Activated CD8-positive, alpha-beta T cell treated with anti-CD3 and anti-CD28 coated beads for 36 hours (primary cell): ENCODE measurements at places on chromosomes 6 and 20. TPM values are rescaled to one million over a fixed set of nuclear protein-coding genes. Genes with fewer than 3 reads are reported as not detected.

Gene C2
- 0.99 TPM for total RNA-seq

GRCh38 chr6:91464201-91464600 is 877.3 kb upstream of the MAP3K7 start:
- no peak for DNase-seq

DNA sequence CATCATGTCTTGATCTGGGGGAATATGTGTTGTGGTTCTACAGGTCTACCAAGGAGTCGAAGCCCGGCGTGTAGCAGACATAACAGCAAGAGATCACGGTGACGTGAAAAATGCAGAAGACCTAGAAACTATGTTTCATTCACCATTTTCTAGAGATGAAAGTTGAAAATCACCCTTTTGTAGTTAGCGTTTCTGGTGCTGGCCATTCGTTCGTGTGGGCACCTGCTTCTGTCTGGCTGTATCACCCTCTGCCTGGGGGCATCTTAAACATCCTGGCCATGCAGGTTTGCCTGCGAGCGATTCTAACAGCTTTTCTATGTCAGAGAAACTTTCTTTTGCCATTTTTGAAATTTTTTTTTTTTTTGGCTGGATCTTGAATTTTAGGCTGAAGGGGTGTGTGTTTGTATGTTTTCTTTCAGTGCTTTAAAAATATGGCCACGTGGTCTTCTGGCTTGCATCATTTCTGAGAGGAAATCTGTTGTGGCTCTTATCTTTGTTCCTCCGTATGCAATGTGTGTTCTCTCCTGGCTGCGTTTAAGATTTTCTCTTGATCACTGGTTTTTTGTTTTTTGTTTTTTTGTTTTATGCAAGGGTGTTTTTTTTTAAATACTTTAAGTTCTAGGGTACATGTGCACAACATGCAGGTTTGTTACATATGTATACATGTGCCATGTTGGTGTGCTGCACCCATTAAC is 226.7 kb downstream of the CDH4 start:
- DNase-seq: no peak

DNA sequence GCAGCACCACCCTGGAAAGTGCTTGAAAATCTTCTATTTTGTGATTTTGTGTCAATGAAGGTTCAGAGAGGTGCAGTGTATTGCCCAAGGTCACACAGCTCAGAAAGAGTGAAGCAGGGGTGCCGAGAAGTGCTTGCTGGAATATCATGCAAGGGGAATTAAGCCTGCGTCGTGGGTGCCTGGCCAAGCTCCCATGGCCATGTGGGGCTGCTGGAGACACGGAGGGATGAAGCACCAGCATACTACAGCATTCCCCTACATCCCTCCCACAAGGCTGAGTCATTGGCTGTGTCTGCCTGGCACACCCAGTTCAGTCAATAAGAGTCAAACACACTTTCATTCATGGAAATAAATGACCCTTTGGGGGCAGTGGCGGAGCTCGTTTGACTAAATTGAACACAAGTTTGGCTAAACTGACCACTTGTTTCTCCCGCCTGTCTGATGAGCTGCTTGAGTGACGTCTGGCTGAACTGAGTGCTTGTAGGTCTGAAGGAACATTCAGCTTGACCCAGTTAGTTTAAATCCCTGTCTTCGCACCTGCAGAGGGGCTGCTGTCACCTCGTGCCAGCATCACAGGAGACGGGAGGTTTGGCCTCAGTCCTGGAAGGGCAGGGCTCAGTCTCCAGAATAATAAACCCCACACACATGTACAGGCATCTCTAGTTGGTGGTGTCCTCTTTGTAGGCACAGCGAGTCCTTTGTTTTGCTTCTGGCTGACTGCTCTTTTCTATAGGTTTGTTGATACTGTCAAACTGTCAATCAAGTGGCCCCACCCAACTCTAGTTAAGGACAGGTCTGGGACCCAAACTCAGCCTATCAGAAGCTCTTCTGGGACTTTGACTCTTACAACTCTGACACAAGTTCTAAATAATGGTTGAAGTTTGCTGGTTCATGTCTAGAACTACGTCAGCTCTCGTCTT is 8.4 kb upstream of the TGM2 start:
- DNase-seq: no peak

DNA sequence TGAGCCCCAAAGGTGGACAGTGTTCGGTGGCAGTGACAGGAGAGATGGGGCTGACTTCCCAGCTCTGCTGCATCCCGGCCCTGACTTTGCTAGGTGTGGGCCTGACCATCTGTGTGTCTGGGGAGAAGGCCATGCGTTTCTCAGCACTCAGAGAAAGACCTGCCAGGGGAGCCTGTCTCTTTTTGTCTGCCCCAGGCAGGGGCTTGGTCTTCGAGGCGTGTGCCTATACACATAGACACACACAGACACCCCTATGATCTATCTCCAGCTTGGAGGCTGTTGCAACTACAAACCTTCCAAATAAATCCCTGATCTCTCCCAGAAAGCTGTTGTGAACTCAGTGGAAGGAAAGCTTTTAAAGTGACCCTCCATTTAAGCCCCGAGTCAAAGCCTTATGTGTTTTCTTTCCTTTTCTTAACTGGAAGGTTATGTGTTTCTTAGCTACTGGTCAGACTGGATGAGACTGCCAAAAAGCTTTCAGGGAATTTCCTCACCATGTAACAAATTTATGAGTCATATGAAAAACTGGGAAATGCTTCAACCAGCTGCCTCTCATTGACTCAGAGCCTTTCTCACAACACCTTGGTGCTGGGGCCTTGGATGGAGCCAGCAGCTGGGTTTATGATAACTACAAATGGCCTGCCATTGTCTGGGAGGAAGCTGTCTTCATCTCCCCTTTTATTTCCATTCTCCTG is 102.6 kb downstream of the CDC5L start:
- no peak for DNase-seq

GRCh38 chr6:44494011-44494501 is 106.5 kb downstream of the CDC5L start:
- DNase-seq: no peak

Gene ZKSCAN8
- total RNA-seq: 18.9 TPM

Gene FOXF2
- total RNA-seq: not detected

Gene TMC2
- total RNA-seq: not detected

DNA sequence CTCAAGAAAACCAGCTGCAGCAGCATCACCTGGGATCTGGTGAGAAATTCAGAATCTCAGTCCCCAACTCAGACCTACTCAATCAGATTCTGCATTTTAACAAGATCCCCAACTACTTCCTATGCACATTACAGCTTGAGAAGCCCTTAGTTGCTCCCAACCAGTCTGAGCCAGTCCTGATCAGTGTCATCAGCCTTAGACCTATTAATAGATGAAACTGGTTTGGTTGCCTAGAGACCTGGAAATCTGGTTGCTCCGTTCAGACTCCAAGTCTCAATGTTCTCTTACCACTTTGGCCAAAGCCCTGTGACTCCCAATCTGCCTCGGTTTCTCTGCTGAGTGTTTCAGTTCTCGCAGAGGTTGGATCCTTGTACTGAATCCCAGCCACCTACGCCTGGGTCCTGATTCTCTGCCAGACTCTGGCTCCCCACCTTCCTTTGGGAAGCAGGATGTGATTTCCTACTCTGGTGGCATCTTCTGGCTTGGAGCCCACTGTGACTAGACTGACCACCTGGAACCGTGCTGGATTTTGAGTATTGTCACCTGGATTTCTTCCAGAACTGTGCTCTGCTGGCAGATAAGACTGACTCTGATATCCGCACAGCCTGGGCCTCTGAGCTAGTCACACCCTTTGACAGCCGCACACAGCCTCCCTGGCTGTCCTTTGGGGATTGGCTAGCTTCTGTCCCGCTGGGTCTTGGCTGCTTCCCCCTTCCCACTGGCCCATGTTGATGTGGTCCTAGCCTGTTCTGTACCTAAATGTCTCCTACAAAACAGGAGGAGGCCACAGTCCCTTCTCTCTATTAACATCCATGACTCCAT is 20.3 kb upstream of the ATXN1 start:
- DNase-seq: no peak

DNA sequence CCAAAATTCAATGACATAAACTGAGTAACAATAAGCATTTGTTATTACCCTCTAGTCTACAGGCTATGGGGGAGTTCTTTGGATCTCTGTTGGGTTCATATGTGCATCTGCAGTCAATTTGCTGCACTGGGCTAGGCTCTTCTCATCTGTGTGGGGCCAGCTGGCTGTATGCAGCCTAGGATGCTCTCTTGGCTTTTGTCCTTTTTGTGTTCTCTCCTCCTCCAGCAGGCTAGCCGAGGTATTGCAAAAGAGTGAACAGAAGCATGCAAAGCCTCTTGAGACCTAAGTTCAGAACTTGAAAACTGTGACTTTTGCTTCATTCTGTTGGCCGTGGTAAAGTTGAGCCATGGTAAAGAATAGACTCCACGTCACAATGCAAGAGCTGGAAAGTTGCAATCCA is 62.8 kb upstream of the FOXO3 start:
- peak; percentile 41 for DNase-seq

Gene SMOC2
- not detected for total RNA-seq

Gene CASP8AP2
- total RNA-seq: 33.6 TPM

- no peak for DNase-seq
Observed at GRCh38 chr6:168274037-168274952, 45.3 kb downstream of the DACT2 start.

GRCh38 chr20:53829255-53829723 is 235.7 kb upstream of the ZNF217 start:
- no peak for DNase-seq

DNA sequence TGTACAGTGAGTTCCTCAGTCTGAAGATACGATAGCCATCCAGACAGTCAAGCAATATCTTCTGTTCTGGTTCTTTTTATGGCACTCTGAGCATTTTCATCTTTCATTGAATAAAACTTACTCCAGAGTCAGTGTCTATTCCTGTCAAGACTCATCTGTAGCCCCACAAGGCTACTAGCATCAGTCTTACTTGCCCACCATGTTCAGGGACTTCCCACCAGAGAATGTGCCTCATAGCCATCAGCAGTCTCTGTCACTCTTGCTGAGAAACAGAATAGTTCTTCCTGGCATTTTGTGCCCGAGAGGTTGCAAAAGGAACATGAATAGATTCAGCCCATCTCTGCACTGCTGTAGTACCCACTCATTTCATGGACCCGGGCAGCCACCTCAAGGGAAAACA is 12.7 kb upstream of the DCBLD1 start:
- DNase-seq: no peak

DNA sequence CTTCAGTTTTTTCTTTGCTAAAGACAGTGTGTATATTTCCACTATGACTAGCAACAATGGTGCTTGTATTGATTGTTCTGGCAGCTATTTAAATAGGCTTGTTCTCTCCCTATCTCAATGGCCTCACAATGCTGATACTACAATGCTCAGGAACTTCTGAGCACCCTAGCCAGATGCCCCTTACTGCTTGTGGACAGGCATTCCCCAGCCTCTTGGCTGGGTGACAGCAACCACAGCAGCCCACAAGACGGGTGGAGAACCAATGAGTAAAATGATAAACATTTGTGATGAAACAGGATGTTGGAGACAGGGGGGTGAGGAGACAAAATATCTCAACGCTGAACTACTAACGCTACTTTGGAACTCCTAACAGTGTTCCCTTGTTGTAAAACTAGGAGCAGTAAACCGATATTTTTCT is 42.3 kb downstream of the HIVEP2 start:
- DNase-seq: peak; percentile 90

GRCh38 chr6:113526995-113527394 is 330.1 kb upstream of the MARCKS start:
- DNase-seq: no peak

DNA sequence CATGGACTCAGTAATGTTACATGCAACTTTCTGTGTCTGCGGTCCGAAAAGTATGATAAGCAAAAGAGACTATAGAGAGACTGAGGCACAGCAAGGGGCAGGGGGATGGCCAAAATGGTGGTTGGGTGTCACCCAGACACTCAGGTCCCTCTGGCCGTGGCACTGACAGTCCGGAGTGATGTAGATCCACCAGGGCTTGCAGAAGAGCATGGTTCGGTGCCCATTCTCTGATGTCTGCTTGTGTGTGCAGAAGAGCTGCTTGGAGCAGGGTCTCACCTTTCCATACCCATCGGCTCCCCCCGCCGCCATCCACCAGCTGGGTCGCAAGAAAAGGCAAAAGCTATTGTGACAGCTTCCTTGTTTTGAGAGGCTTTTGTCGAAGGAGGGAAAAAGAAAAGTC is 6.6 kb upstream of the APCDD1L start:
- no peak for DNase-seq

GRCh38 chr6:155872961-155873360 is 417.3 kb upstream of the NOX3 start:
- no peak for DNase-seq

DNA sequence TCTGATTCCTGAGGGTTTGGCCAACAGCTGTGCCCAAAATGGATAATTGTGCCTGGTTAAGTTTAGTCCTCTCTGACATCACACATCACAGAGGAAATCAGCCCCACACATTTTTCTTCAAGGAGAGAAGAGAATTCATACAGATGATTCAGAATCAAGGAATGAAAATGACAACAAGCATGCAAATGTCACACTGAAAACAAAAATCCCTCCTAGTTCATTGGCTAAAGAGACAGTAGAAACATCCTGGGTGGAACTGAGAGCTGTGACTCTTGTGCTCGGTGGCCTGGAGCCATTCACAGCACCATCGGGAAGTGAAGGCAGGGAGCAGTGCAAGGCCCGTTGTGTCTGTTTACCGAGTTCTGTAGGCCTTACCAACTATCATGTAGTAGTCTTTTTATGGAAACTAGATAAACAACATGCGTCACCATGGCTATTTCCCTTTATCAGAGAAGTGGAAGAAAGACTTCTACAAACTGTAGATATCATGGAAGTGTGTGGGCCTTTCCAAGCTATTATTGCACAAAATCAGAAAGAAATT is 81.7 kb upstream of the TENT5A start:
- no peak for DNase-seq

Gene MCHR2
- total RNA-seq: not detected

Gene AIF1
- 253 TPM for total RNA-seq

- no peak for DNase-seq
Observed at GRCh38 chr20:20691477-20692235, 20.8 kb downstream of the RALGAPA2 start.

GRCh38 chr20:53594068-53595017 is 704 bp upstream of the ZNF217 start:
- DNase-seq: peak; percentile 97

GRCh38 chr6:26026833-26027490 is 60.3 kb upstream of the HFE start:
- peak; percentile 93 for DNase-seq

Gene TRAM2
- 1.0 TPM for total RNA-seq

DNA sequence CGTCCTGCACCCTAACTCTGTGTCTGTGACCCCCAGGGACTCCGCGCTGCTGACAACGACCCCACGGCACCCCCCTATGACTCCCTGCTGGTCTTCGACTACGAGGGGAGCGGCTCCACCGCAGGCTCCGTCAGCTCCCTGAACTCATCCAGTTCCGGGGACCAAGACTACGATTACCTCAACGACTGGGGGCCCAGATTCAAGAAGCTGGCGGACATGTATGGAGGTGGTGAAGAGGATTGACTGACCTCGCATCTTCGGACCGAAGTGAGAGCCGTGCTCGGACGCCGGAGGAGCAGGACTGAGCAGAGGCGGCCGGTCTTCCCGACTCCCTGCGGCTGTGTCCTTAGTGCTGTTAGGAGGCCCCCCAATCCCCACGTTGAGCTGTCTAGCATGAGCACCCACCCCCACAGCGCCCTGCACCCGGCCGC is 129.0 kb downstream of the TAF4 start:
- DNase-seq: no peak
